ENCODE measurements at places on chromosomes 2 and 18. TPM values are rescaled to one million over a fixed set of nuclear protein-coding genes. Genes with fewer than 3 reads are reported as not detected.

GRCh38 chr18:8212896-8213780 lies 396.1 kb upstream of the RAB12 start:
- no peak for DNase-seq

DNA sequence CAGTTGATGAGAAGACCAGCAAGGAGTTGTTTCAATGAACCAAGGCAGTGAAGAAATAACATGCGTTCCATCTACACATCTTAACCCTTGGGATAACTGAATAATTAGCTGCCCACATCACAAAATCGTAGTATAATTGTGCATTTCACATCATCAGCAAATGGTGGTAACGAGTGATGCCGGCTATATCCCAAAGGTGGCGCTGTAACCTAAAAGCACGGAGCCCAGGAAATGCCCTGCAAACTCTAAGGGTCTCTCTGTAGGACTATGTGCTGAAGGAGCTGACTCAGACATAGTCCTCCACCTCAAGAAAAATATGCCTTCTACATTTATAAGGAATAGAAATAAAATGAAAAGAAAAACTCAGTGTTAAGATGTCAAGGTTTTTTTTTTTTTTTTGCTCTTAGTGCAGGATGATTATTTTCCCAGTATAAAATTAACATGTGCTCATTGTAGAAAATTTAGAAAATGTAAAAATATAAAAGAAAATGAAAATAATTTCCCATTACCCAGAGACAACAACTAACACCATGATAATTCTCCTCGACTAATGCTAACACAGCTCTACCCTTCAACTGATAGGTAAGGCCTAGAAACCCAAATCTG lies 23.1 kb upstream of the DSG3 start:
- no peak for DNase-seq

UGT1A9 gene
- not detected for total RNA-seq

TNFRSF11A gene
- total RNA-seq: 1.8 TPM

- DNase-seq: no peak
Measured at GRCh38 chr2:26697425-26697824, 4.9 kb downstream of the KCNK3 start.

DLX2 gene
- not detected for total RNA-seq

DNA sequence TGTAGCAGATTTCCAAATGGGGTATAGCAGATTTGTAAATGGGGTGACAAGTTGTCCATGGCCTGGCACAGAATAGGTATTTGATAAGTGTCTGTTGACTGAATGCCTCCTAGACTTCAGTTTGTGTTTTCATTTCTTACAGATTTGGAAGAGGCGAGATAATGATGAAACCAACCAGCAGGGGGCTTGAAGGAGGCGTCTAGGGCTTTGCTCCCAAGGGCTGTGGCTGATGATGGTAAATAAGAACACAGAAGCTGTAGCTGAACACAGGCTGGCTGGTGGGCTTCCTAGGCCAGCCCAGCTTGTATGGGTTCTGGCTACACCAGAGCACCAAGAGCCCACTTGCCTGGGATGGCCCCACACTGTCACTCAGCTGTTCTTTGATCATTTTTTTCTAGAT lies 19.4 kb downstream of the SFTPB start:
- DNase-seq: no peak

- no peak for DNase-seq
Measured at GRCh38 chr2:40287773-40288172, 164.1 kb downstream of the SLC8A1 start.

DNA sequence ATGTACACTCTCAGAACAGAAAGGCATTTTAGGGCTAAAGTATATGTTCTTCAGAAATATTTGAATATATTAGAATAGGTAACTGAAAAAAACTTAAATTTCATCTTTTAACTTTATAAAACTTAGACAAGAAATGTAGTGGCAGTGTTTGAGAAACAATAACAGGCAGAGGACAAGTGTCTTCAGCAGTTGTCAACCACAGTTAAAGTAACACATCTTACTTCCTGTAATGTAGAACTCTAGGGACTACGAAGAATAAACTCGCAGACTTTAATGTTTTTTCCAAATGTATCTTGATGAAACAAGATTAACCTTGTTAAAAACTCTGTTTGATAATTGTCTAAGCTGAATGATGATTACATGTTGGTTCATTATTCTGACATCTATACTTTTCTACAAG lies 50.7 kb downstream of the RMDN2 start:
- no peak for DNase-seq

GAD1 gene
- total RNA-seq: not detected

DNA sequence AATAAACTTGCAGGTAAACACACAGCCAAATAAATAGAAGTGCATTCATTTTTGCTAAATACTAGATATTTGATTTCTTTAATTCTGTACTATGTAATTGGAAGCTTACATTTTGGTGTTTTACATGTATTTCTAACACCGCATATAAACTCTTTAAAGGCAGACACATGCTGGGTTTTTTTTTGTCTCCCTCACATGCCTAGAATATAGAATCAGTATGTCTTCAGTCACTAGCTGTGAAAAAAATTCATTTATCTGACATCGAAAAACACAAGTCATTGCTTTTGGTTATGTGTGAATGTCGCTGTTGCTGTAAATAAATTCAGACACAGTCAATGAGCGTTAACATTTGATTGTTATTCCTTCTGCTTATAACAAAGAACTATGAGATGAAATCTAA lies 1101.0 kb downstream of the DPP10 start:
- no peak for DNase-seq

GRCh38 chr18:13300029-13300428 lies 81.5 kb downstream of the LDLRAD4 start:
- DNase-seq: no peak

CD8B gene
- total RNA-seq: 2.2 TPM

GRCh38 chr2:27074738-27075565 lies 3.5 kb upstream of the EMILIN1 start:
- DNase-seq: no peak

- no peak for DNase-seq
Measured at GRCh38 chr2:35503311-35503710, 852.3 kb upstream of the CRIM1 start.

- DNase-seq: no peak
Measured at GRCh38 chr2:114488841-114489530, 46.5 kb downstream of the DPP10 start.

TRIP12 gene
- 152 TPM for total RNA-seq

DNA sequence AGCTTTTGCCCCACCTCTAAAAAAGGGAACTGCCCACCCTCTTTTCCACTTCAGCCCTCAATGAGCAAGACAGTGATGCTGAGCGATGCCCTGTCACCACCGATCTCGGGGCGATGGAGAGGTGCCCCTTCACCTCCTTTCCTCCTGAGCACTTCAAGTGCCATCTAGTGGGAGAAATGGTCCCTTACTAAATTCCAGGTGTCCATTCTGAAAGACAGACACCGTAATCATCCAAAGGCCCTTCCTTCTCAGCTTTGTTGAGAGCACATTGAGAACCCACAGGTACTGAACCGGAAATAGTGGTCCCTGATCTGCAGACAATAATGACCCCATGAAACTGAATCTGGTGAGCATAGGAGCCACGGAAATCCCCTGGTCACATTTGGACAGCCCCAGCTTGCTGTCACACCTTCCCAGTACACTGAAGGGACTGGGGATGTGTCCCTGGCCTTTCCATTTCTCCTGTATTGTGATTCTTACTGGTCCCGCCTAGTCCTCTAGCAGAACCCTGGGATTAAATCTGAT lies 38.5 kb downstream of the KCTD18 start:
- DNase-seq: no peak

GRCh38 chr2:57141269-57141668 lies 905.3 kb upstream of the VRK2 start:
- DNase-seq: no peak

SERPINB4 gene
- not detected for total RNA-seq

- DNase-seq: no peak
Measured at GRCh38 chr18:24190590-24190989, 51.7 kb downstream of the CABYR start.

DNA sequence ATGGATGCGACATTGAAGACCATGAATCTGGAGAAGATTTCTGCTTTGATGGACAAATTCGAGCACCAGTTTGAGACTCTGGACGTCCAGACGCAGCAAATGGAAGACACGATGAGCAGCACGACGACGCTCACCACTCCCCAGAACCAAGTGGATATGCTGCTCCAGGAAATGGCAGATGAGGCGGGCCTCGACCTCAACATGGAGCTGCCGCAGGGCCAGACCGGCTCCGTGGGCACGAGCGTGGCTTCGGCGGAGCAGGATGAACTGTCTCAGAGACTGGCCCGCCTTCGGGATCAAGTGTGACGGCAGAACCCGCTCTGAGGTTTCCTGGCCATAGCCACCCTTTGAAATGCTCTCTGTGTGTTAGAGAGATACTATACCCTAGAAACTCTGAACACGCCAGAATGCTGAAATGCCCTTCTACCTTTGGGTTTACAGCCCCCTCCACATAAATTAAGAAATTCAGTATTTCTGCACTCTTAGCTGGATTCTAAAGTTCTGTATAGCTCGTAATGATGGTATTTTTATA lies 659 bp downstream of the CHMP1B start:
- DNase-seq: no peak

FNDC4 gene
- total RNA-seq: 3.0 TPM

- no peak for DNase-seq
Measured at GRCh38 chr2:43060390-43061016, 165.9 kb downstream of the ZFP36L2 start.

DNA sequence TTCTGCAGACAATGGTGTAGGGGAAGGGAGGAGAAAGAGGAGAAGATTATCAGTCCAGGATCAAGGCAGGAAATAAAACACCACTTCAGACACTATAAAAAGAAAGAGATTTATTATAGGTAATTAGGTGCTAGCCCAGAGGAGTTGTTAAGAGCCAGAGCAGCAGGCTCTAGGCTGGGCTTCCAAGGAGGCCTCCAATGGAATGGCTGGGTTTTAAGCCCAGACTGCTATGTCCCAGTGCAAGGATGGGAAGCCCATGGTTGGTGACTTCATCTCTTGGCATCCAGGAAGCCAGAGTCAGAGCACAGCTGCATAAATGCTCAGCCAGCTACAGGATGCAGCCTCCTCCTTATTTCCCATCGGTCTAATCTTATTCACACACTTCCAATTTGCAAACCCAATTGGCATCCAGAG lies 95.6 kb downstream of the LAMA3 start:
- DNase-seq: no peak
